HFFc6 (cell line): ENCODE measurements at places on chromosomes 6 and 20. TPM values are rescaled to one million over a fixed set of nuclear protein-coding genes. Genes with fewer than 3 reads are reported as not detected.
A peak's percentile ranks its signal among the peaks of the same experiment; 100 is the strongest.

DNA sequence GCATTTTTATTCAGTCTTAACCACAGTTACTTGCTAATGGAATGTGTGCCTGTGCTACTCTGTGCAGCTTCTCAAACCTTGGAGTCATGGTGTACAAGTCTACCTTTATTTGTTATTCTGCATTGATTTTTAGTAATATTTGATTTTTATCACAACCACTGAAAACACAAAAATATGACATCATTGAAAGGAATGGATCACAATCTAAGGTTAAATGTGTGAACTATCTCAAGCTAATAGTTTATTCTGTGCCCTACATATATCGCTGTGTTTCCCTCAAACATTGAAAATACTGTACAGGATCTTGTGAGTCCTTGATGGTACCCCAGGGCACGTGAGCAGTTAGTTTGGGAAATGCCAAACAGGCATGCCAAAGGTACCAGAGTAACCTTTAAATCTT, 573.4 kb downstream of the FRK start:
- no peak for DNase-seq
- H3K27me3 ChIP-seq: no peaks in the 10 kb centered on the region; the same call in 1 of the 2 replicates
- H3K27ac ChIP-seq: no peak overlapping the region
- no peaks in the 10 kb centered on the region for H3K36me3 ChIP-seq
- H3K4me1 ChIP-seq: no peaks in the 10 kb centered on the region
- H3K4me3 ChIP-seq: no peak overlapping the region

GRCh38 chr20:42873259-42873658, 316.4 kb downstream of the PTPRT start:
- H3K27me3 ChIP-seq: no peaks in the 10 kb centered on the region
- no peak overlapping the region for H3K4me3 ChIP-seq
- DNase-seq: no peak
- no peak overlapping the region for H3K27ac ChIP-seq
- H3K36me3 ChIP-seq: no peaks in the 10 kb centered on the region; the same call in 1 of the 2 replicates

GRCh38 chr6:128600397-128600951, 80.1 kb upstream of the PTPRK start:
- peak overlapping the region; percentile 98 for H3K27ac ChIP-seq
- peaks cover 14% of the 10 kb centered on the region; the same call in 1 of the 2 replicates for H3K36me3 ChIP-seq
- H3K4me3 ChIP-seq: peak overlapping the region; percentile 58
- peak; percentile 94 for DNase-seq

GRCh38 chr6:153104220-153104619, 26.9 kb downstream of the RGS17 start:
- no peak overlapping the region for H3K4me3 ChIP-seq
- no peak for DNase-seq
- no peaks in the 10 kb centered on the region; the same call in none of the 2 replicates for H3K27me3 ChIP-seq
- peaks cover 9% of the 10 kb centered on the region; the same call in 1 of the 2 replicates for H3K4me1 ChIP-seq
- no peak overlapping the region for H3K27ac ChIP-seq

The SASH1 gene
- 63.3 to 88.6 TPM (median 88.3 TPM) in 3 replicates for total RNA-seq

DNA sequence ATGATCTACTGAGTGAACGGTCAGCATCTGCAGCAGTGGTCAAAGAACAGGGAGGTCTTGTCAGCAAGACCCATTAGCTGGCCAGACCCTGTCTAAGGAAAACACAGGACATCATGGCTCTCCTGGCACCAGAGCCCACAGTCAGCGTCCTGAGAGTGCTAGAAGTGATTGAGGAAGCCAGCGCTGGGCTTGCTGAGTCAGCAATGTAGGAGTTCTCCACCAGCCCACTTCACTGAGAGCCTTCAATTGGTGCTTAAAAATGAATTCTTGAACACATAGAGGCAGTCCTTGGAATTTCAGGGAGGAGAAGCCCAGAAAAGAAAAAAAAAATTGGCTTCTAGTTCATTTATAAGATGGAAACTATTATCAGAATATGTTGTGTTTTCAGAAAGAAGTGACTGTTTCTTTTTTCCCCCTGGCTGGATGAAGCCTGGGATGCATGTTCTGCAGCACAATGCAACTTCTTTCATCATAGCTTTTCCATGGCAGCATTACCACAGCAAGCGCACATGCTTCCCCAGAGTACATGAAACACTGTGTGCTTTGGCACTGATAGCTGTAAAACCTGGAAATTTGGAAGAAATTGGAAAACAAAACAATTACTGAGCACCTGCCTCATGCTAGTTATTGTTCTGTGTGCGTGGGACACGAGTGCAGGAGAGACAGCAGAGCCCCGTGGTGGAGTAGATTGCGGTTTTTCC, 899.9 kb downstream of the C6orf118 start:
- no peaks in the 10 kb centered on the region for H3K4me1 ChIP-seq
- no peak overlapping the region for H3K27ac ChIP-seq
- no peak overlapping the region for H3K4me3 ChIP-seq

- peaks cover 20% of the 10 kb centered on the region for H3K27me3 ChIP-seq
- DNase-seq: no peak
Observed at GRCh38 chr6:149452037-149452939, 32.5 kb downstream of the ZC3H12D start.
